ENCODE measurements at places on chromosomes 7 and 10.

DNA sequence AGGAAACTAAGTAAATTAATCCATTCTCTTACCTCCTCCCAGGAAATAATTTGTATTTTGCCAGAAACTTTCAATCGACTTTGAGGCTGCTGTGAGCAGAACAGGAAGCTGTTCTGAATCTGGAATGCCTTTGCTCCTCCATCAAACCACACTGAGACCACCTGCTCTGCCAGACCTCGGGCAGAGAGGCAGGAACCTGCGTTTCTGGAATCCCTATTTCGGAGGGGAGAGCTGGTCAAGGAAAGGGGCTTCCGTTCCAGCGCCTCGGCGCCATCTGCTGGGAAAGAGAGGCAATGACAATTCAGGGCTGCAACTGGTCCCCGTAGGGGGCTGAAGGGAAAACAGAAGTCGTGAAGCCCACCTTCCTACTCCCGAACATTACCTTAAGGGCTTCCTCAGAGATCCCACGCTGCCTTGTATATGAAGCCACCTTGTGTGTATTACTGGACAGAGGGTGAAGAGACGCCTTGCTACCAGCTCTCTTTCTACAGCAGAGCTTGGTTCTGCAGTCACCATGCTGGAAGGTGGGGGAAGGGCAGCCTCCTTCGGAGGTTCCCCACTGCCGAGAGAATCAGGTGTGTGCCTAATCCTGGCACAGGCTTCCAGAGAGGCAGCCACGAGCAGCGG is 31.2 kb downstream of the ZNF467 start:
- DNase-seq = peak; percentile 96

DNA sequence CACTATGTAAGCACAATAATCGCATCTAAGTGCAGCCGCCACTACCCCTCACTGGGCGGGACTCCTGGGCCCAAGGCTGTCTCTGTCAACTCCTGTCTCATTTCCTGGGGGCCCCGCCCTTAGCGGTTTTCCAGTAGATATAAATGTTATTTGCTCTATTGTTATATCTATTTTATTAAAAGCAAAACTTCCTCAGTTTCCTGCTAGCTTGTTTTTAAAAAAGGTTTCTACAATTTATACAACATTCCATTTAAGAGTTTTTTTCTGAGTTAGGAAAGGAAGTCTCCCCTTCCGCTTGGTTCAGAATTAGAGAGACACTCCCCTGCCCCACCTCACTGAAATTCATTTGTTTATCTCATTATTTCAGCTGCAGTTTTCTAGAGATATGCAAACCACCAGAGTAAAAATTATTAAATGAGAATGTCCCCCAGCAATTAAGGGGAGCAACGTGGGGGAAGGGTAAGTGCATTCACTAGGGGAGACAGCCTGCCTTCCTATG is 82.7 kb downstream of the RAMP3 start:
- DNase-seq = no peak

DNA sequence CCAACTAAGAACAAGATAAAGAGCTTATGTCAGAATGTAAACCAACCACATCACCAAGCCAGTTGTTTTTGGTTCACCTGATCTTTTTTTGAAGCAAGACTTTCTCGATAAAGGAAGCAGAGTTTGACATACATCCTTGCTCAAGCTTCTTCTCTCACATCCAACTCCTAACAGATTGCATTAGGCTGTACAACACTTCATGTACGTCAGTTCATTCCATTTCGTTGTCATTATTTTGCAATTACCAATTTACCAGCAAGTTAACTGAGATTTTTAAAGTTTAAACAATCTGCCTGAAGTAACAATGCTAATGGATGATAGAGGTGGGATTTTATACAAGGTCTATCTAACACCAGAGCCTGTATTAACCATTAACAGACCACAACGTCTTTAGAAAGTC is 41.0 kb downstream of the NRAP start:
- DNase-seq = no peak

DNA sequence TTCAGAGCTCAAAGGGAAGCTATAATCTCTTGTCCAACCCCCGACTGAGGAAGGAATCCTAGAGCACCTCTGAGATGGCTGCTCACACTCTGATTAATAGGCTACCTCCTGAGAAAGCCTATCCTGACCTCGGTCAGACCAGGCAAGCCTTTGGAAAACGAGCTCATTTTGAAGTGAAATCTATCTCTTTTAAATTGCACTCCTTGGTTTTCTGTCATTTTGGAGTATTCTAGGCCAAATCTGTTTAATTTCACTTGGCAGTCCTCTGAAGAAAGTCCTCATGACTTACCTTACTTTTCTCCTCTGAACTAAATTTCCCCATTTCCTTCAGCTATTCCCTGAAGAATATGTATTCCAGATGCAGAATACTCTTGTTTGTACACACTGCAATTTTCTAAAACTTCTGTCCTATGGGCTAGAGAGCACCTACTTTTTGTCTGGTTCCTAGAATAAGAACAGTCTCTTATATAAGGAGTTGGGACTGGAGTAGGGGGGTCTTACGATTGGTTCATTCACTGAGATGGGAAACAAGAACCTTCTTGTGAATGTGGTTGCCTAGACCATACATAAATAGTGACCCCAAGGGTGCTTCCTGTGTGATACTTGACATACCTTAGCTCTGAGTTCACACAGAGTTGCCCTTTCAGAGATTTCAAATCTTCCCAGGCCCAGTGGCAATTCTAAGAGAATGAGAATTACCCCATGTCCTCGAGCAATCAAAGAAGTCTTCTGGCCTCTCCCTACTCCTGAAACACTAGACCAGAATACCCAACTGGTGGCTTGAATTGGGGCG is 31.9 kb upstream of the HPS1 start:
- no peak for DNase-seq

DNA sequence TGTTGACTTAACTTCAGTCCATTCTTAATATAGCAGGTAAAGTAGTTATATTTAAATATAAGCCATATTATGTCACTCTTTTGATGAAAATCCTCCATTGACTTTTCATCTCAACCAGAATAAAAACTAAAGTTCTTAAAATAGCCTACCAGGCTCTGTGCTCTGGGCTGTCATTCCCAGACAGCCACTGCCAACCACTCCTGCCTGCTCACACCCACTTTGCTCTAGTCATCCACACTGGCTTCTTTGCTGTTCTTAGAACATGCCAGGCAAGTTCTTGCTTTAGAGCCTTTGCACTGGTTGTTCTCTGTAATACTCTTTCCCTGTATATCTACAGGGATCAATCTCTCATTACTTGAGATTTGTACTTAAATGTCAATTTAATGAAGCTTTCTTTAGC is 80.6 kb downstream of the ZEB1 start:
- no peak for DNase-seq

DNA sequence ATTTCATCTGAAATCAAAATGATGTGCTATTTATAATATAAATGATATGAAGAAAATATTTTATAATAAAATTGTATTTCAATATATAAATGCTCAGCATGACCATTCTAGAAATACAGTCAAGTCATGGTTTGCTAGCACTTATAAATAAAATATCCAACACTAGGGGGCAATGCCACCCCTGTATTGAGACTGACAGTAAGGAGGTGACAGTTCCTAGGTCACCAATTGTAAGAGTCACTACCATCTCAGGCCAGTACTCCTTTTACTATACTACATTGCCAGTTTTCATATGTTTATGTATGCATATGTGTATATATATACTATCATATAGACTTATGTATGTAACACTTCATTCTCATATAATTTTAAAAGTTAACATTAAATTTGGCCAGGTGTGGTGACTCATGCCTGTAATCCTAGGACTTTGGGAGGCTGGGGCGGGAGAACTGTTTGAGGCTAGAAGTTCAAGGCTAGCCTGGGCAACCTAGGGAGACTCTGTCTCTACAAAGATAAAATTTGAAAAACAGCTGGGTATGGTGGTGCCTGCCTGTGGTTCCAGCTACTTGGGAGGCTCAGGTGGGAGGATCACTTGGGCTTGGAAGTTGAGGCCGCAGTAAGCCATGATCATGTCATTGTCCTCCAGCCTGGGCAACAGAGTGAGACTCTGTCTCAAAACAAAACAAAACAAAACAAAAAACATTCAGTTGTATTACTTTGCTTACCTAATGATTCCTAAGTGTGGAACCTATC is 2.4 kb upstream of the CNOT4 start:
- DNase-seq = peak; percentile 69

DNA sequence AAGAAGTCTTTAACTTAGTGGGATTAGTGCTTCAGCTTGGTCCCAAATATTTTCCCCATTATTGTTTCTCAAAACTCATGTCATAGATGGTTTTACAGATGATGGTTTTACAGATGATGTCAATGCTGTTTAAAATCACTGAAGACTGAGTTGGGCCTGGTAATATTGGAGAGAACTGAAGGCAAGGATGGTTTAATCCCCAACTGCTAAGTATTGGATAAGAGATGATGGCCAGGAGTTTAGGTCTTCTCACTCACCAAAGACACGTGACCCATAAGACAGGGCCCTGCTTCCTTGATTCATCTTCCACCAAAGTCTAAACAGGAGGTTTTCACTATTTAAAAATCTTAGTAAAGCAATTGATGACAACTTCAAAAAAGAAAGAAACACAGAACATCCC is 56.3 kb downstream of the VWA2 start:
- DNase-seq = no peak

DNA sequence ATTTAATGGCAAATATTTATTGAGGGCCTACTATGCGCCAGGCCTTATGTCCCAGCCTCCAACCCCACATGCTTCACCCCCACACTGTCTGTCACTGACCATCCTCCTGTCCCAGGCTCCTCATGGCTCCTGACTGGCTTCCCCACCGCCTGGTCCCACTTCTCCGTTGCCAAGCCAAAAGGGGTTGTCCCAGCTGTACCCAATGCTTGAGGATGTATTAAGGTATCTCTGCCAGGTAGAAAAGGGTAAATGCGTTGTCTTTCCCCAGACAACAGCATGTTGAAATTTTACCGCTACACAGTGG is 168.8 kb upstream of the FRMD4A start:
- no peak for DNase-seq

DNA sequence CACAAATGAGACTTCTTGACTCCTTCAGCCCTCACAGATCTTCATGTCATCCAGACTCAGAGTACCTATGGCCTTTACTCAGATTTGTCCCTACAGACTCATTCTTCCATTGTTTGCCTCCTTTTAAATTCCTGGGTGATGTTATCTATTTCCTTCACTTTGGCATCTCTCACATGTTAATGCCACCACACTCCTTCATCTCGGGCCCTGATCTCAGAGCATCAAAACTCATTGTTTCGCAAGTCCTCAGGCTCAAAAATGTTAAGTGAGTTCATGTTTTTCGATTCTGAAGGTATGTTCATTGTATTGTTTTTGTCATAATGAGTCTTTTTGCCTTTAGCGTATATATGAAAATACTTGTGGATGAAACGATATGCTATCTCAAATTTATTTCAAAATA is 62.3 kb upstream of the AHR start:
- DNase-seq = no peak

DNA sequence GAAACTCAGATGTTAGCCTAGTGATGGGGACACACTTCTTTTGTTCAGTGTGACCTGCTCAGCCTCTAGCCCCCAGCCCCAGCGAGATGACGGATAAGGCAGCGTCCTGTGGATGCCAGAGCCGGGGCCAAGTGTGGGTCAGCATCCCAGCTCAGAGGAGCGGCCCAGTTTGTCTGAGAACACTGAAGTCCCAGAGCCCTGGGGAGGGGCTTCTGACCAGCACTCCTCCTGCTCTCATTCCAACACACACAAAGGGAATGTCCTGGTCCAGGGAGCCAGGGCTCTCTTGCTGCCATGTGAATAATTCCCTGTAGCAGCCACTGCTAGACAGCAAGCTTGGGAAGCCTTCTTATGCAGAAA is 4.5 kb upstream of the ATP6V0E2 start:
- no peak for DNase-seq

GRCh38 chr10:82910301-82910700 is 1035.3 kb downstream of the NRG3 start:
- no peak for DNase-seq

DNA sequence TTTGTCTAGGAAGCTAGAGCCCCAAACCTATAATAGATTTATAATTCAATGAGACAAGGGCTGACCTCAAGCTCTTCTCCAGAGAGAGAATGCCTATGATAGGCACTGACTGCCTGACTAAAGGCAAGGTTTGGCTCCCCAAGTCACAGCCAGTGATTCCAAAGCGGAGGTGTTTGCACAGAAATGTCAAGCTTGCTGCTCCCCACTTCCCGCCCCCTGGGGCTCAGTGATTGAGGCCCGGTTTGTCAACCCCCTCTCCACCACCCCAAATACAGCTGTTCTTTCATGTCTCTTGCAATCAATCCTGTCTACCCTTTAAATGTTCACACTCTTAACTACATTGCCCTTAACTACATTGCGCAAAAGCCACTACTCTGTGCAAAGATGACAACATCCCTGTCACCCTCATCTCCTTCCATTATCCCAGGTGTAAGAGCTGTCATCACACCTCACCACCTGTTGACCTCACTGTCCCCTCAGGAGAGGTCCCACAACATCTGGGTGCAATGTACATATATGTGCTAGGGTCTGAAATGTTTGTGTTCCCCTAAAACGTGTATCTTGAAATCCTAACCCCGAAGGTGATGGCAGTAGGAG is 58.0 kb downstream of the NUDCD3 start:
- DNase-seq = no peak

GRCh38 chr7:64733550-64734240 is 60.5 kb upstream of the ZNF138 start:
- DNase-seq = no peak

DNA sequence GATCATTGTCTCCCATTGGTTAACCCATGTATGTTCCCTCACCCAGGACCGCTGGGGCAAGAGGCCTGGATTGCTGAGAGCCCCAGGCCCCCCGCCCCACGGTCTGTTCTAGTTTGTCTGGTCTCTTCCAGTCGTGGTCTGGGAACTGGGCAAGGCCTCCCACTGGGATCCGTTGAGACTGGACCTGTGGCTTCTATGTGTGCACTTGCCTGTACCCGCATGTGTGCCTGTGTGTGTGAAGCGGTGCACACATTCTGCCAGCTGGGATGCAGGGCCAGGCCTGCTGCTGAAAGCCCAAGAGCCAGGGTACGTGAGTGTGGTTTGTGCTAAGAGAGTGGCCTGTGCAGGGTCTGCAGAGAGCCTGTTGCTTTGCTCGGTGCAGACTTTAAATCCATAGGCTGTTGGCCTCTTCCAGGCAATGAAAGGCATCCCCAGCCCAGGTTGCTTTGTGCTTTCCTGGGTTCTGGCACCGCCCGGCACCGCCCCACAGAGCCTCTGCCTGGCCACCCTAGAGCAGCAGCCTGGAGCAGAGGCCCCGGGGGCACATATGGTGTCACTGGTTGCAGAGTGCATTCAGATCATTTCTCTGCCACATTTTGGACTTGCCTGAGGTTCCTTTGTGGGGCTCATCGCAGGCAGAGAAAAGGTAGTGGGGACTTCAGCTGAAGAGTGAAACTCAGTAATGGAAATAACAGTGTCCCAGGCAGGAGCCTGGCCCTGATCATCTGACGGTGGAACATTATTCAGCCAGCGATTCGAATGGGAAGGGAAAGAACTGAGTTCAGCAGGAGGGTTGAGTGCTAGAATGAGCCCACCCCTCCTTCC is 215.5 kb downstream of the GLRX3 start:
- DNase-seq = no peak

GRCh38 chr10:71435571-71436267 is 39.0 kb downstream of the CDH23 start:
- DNase-seq = no peak

- DNase-seq = no peak
These were observed 222.8 kb downstream of the RELN start for GRCh38 chr7:103766660-103767059.
